ENCODE measurements at places on chromosomes 2 and 18. TPM values are rescaled to one million over a fixed set of nuclear protein-coding genes. Genes with fewer than 3 reads are reported as not detected.
A peak's percentile ranks its signal among the peaks of the same experiment; 100 is the strongest.

ANTXR1 gene
- total RNA-seq = 16.6 TPM

IL1R2 gene
- 2.7 TPM for total RNA-seq

- no peak for DNase-seq
These were observed 371.8 kb downstream of the EPHA4 start for GRCh38 chr2:221200184-221200839.

GRCh38 chr18:12306752-12307700, 1.0 kb upstream of the TUBB6 start:
- peak; percentile 62 for DNase-seq

DNA sequence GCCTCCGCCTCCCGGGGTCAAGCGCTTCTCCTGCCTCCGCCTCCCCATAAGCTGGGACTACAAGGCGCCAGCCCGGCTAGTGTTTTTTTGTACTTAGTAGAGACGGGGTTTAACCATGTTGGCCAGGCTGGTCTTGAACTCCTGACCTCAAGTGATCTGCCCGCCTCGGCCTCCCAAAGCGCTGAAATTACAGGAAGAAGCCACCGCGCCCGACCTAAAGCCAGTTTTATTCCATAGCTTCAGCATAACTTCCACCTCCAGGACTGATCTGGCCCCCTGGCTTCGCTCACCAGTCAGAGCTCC, 783 bp upstream of the TXNL4A start:
- no peak for DNase-seq

GRCh38 chr2:2825062-2825461, 494.0 kb upstream of the MYT1L start:
- DNase-seq = no peak

- no peak for DNase-seq
These were observed 206.5 kb downstream of the CPS1 start for GRCh38 chr2:210762604-210763588.

LIMS2 gene
- total RNA-seq = 19.0 TPM

DNA sequence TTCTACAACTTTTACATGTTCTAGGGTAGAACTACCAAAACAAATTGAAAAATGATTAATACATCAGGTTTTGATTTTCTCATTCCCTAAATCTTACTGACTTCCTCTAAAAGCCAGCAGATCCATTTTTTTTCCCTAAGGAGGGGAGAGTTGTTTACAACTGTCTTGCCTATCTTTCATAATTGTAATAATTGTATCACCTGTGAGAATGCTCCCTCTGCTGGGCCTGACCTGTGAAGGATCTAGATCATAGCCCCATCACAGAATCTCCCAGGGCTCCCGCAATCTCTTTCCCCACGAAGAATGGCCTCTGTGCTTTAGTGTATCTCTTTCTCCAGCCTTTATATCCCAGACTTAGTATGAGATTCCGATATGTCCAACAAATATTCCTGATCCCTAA, 9.1 kb downstream of the LOXL3 start:
- DNase-seq = no peak

SCN3A gene
- total RNA-seq = 3.7 TPM

EGR4 gene
- 14.9 TPM for total RNA-seq

DNA sequence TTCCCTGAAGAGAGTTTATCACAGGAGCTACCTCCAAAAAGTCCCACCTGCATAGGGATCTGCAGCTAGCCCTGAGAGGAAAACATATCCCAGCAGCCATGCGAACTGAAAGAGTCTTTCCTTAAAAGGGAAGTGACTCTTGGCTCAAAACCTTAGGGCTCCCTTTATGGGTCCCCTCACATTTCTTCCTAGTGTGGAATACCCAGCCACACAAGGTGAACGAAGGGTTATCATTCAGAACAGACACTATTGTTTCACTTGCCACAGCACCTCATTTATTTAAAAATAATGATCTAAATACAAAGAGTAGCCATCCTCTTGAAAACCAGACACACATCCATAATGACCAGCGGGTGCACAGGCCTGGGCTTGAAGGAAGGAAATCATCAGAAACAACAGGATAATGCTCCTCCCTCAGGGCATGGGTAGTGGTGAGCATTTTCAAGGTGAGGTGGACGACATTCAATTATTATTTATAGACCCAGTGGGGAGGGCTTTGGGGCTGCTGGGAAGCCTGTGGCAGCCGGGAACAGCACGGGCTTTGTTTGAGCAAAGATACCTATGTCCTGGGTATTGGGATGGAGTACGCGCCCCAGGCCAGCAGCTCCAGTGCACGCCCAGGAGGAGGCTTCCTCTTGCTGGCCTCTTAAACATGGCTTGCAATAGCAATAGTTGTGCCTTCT, 119.0 kb upstream of the ITGA6 start:
- no peak for DNase-seq

DNA sequence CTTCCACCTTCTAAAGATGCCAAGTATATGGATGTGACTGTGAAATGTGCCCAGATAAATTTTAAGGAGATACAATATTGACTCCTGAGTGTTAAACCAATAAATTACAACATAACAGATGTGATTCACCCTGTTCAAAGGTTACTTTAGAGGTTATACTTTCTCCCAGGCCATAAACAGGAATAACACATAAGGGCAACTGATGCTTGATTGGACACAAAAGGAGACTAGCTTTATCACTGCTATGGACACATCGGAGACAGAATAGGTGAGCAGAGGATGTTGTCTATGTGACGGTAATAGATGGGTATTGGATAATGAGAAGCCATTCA, 31.9 kb upstream of the SLC25A52 start:
- no peak for DNase-seq

DNA sequence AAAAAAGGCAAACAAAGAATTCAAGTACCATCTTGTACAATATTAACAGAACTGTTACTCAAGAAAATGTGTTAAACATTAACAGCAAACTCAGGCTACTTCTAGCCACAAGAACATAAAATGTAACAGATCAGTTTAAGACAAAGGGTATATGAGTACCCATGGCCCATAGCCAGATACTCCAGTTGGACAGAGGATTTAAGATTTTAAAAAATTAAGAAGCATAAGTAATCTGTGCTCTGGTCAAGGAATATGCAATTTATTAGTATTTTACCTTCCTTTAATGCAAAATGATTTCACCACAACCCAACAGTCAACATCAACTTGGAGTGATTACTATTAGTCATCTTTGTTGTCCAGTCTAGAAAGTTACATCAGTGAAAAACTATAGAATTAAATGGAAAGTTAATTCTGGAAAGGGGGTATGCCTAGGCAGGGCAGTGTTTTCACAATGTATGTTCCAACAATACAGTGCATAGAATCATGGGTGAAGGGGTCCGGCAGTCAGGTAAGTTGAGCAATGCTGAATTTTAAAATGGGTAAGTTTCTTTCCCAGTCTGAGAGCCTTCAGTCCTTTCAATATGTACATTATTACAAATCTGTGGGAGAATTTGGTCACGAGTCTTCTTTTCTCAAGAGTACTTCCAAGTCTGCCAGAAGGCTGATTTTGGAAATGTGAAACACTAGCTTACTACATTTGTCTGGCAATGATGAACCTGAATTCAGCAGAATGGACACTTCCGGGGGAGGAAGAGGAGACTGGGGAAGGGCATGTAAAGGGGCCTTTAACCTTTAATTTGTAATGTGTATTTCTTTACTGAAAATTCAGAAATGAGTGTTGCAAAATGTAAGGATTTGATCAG, 34.5 kb downstream of the SFT2D3 start:
- no peak for DNase-seq

DNA sequence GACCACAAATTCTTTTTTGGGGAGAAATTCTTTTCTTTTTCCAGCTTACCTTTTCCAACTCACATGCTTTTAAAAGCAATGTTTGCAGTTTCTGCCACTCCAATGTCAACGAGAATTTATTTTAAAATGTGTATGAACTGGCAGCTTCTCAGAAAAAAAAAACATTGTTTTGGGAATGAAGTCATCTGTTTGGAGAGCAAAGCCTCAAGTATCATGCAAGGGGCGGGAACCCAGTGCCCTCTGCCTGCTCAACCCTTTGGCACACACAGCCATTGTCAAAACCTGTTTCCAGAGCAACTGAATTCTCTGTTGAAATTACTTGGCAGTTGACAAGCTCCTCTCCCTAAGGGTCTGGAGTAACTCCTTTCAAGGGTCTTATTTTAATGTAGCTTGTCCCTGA, 128.5 kb downstream of the QPCT start:
- DNase-seq = no peak

- DNase-seq = no peak
These were observed 579 bp downstream of the ARHGEF4 start for GRCh38 chr2:130837175-130837810.

DNA sequence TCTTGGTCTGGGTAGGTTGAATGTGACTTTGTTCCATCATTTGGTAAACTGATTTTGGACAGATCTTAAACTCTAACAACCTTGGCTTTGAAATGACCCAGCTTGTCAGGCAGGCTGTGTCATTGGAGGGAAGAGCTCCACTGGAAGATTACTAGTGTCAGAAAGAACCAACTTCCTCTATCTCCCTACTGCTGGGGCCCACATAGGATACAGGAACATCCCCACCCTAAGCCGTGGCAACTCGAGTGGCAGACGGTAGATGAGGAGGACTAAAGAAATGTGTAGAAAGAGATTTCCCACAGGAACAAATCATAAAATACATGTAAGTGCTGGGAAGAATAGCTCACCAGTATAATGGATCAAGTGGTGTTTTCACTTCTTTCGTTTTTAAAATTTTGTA, 4.3 kb upstream of the G6PC2 start:
- no peak for DNase-seq

MC5R gene
- 0.31 TPM for total RNA-seq

GNLY gene
- total RNA-seq = 0.43 TPM

CIDEA gene
- total RNA-seq = not detected

- no peak for DNase-seq
These were observed 63.4 kb upstream of the PLA2R1 start for GRCh38 chr2:160125828-160126227.

GRCh38 chr2:197165020-197165419, 145.6 kb downstream of the ANKRD44 start:
- no peak for DNase-seq

CACNB4 gene
- 83.8 TPM for total RNA-seq

DNA sequence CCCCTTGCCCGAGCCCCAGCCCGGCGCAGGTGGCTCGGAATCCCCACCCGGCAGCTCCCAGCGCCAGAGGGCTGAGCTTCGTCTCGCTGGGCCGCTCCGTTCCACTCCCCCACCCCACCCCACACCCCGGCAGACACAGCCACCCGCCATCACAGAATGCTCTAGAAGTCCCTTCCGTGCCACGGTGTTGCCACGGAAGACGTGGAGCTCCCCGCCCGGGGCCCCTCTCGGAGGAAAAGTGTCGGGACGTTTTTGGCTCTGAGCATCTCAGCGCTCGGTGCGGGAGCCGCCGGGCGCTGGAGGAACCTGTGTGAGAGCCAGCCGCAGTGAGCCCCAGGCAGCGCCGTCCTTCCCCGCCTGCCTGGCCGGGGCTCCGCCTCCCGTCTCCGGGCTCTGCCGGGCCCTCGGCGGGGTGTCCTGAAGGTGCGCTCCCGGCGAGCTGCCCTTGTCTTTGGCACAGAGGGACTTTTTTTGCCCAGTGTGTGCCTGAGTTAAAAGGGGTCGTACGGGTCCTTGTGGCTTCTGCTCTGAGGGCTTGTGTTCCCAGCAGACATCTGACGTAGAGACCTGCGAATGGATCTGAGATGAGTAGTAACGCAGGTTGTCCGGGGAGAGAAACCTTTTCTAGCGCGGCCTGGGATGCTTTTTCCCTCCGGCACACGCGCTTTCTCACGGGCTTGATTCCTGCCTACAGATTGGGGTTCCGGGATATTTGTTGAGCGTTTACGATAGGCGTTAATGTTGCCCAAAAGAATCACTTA, 1.8 kb downstream of the ZCCHC2 start:
- peak; percentile 71 for DNase-seq

DNAH7 gene
- 27.1 TPM for total RNA-seq

DNA sequence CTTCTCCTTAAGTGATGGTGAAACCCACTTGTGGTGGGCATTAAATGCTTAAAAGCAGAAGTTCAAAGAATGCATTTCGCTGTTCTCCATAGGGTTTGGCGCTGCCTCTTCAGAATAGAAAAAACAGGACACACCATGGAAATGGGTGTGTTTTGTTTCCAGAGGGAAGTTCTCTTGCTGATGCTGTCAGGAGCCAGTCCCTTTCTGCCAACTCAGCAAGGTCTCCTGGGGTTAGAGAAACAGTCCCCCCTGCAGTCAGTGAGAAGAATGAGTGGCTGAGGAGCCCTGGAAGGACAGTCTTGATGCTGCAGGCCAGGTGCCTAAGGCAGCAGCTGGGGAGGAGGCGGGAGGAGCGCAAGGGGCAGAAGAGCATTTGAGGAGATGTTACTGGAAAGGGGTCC, 37.8 kb upstream of the ASAP2 start:
- no peak for DNase-seq

KHK gene
- total RNA-seq = 13.4 TPM

GRCh38 chr2:239156516-239157265, 244.1 kb downstream of the HDAC4 start:
- DNase-seq = no peak

DNA sequence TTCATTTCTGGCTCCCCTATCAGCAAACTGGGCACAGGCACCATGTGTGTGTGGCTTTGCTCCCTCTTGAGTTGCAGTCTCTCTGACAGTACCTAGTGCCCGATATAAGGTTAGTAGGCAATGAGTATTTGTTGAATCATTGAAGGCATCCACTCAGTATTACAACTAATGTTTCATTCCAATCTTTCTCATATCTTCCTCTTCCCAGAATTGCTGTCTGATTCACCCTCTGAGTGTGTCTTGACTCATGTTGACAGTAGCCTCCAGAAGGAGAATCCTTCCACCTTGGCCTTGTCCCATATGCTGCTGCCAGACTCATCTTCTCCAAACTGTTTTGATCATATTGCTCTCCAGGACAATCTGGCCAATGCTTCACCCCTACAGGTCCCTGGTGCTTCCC, 202.5 kb downstream of the LRRTM1 start:
- no peak for DNase-seq

- DNase-seq = no peak
These were observed 16.4 kb downstream of the MAP3K19 start for GRCh38 chr2:135030826-135031225.

GRCh38 chr18:2978208-2978607, 34.7 kb downstream of the LPIN2 start:
- DNase-seq = no peak

LRP2 gene
- total RNA-seq = 9.3 TPM

DNA sequence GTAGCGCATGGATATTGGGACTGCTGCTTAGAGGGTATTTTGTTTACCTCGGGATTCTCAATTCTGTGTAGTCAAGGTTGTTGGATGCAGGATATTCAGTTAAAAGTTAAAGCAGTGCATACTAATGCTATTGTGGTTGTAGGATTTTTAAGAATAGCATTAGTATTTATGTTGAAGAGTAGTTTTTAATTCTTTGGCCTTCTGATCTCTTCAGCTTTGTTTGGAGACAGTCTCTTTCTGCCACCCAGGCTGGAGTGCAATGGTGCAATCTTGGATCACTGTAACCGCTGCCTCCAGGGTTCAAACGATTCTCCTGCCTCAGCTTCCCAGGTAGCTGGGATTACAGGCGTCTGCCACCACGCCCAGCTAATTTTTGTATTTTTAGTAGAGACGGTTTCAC, 1.5 kb downstream of the RHBDD1 start:
- no peak for DNase-seq

PSMG2 gene
- total RNA-seq = 114 TPM

- no peak for DNase-seq
These were observed 66.0 kb upstream of the HAAO start for GRCh38 chr2:42858140-42859005.

All from testis (tissue), 5 donors.